Stimulated activated CD4-positive, alpha-beta T cell treated with anti-CD3 and anti-CD28 coated beads, Interleukin-1b, Interleukin-23, amount 100 ng/mL, for 48 hours (primary cell): ENCODE measurements at places on chromosomes 1 and 21.

DNA sequence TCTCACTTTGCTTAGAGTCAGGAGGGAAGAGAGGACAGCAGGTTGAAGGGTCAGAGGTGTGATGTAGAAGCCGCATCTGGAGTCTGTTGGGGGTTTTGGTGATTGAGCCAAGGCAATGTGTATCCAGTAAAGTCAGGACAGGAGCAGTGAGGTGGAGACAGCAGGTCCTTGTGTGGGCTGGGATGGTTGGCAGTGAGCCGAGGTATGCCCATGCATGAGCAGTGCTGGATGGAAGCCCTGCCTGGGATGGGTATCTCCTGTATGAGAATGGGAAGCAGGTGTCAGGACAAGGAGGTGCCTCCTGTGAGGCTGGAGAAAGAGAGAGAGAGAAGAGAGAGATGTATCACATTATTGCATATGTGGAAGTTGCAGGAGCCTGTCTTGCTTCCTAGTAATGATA lies 90.0 kb downstream of the OBSCN start:
- no peak for DNase-seq

- no peak for DNase-seq
Observed at GRCh38 chr1:8599646-8600212, 217.7 kb downstream of the RERE start.

DNA sequence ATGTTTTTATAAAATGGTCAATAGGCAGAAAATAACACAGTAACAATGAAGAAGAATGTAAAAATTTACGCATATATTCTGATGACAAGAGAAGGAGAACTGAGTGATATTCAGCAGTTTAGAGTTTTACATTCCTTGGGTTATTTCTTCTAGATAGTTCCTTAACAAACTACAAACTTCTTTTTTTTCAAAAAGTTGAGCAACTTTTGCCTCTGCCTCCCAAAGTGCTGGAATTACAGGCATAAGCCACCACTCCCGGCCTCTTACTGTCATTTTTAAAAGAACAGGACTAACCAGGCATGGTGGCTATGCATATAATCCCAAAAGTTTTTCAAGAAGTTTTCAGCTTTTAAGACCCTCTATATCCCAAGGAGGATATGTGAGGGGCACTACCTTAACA lies 32.9 kb downstream of the ARNT start:
- DNase-seq = no peak

DNA sequence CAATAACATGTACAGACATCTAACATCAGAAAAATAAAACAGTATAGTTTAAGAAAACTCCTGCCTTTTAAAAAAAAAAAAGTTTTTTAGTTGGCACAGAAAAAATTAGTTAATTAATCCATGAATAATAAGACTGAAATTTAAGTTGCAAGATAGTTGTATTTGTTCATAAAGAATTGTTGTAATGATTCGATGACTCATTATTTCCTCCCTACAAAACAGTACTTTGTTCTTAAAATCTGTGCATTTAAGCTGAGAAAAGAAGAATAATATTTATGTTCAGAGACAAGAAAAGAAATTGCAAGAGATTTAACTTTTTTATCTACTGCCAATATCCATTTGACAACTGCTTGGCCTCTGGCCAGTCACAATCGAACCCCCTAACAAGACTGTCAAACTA lies 894.7 kb downstream of the ADGRL2 start:
- DNase-seq = no peak

- DNase-seq = no peak
Observed at GRCh38 chr1:223758734-223759133, 46.4 kb downstream of the CAPN2 start.

DNA sequence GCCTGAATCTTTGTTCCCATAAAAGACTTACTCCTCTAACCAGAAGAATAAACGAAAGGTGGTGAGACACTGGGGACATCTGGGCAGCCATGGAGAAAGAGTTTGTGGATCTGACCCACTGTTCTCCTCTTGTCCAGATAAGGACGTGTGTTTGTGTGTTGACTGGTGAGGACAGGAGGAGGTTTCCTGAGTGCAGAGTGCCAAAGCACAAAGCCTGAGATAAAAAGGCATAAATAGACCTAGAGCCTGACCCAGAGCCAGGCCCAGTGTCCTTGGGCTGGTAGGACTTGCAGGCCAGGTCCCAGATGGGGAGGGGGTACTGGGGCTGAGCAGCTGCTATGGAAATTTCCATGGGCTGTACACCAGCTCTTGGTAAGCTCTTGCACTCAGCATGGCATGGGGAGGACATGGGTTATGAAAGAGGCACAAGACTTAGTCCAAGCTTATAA lies 19.6 kb upstream of the COQ8A start:
- no peak for DNase-seq

- peak; percentile 16 for DNase-seq
Observed at GRCh38 chr1:153598309-153599172, 14.4 kb downstream of the S100A16 start.
